Pancreas (tissue), 10 donors: ENCODE measurements at places on chromosomes 2 and 18.

- no peak for DNase-seq
Observed at GRCh38 chr2:1653956-1654695, 90.2 kb downstream of the PXDN start.

GRCh38 chr2:220051716-220052115, 424.3 kb downstream of the SLC4A3 start:
- no peak for DNase-seq

GRCh38 chr18:47727409-47727808, 203.1 kb downstream of the SMAD2 start:
- DNase-seq, result no peak

DNA sequence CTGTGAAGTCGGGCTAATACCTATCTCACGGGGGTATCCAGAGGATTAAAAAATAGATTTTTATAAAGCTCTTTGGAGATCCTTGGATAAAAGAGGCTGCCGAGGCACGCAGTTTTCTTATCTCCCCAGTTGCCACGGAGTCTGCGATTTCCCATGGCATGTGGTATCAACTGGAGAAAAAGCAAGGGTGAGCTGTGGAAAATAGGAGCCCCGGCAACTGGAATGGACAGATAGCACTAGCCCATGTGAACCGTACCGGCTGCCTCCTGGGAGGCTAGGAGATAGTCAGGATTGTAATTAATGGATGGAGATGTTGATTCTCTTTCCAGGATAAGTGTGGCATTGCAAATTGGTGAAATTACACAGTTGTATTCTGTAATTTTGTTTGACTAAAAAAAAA, 407.6 kb upstream of the KCNH7 start:
- no peak for DNase-seq

DNA sequence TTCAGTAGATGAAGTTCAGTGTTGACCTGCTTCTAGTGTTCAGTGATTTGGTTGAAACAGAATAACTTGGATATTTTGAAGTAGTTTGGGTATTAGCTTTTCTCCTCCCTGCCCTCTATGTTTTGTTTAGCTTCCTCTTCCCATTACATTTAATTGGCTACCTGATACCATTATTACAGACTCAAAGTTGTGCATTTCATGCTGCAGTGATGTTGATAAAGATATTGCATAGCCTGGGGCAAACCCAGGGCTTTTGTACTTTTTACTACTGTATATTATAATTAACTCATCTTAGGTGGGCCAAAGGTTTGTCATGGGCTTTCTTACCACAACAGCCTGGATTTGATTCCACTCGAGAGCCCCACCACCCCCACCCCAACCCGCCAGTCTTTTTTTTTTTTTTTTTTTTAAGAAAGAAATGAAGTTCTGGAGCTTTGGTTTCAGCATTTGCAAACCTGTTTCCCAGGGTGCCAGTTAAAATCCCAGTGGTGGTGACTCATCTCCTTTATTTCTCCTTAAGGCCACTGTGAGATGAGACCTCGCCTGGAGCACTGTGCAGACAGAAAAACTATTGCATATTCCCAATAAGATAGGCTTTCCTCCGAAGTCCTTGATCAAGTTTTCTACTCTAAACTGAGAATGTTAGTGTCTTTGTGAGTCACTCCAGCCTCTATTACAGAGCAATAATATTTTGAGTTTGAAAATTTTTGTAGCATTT, 393.7 kb upstream of the FANCL start:
- no peak for DNase-seq

- no peak for DNase-seq
Observed at GRCh38 chr2:18339326-18339725, 221.1 kb downstream of the RDH14 start.

- no peak for DNase-seq
Observed at GRCh38 chr2:217293607-217294006, 433.7 kb upstream of the TNP1 start.

DNA sequence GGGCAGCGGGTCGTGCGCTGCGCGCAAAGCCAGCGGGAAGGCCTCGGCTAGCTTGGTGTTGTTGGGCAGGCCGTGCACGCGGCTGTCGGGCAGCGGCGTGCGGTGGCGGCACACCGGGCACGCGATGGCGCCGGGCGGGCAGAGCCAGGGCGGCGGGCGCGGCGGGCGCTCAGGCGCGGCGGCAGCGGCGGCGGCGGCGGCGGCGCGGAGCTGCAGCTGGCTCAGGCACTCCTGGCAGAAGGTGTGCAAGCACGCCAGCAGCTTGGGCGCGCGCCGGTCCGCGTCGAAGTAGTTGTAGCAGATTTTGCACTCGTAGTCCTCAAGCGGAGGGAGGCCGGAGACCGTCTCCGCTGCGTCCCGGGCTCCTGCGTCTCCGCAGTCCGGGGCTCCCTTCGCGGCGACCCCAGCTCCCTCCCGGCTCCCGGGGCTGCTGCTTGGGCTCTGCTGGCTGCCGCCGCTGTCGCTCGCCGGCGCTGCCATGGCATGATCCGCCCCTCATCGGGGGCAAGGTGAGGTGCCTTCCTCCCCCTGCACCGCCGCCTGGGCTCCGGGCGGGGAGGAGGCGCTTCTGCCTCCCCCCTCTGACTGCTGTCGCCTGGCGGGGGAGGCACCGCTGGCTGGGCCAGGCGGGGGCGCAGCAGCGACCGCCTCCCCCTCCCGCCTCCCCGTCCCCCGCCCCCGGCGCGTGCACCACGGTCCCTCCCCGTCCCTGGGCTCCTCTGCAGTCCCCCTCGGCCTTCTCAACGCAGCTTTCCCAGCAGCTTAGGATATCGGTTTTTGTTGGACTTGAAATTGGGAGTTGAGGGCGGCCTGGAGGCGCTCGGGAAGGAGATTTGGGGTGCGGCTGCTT, 21.0 kb upstream of the PAX3 start:
- no peak for DNase-seq

DNA sequence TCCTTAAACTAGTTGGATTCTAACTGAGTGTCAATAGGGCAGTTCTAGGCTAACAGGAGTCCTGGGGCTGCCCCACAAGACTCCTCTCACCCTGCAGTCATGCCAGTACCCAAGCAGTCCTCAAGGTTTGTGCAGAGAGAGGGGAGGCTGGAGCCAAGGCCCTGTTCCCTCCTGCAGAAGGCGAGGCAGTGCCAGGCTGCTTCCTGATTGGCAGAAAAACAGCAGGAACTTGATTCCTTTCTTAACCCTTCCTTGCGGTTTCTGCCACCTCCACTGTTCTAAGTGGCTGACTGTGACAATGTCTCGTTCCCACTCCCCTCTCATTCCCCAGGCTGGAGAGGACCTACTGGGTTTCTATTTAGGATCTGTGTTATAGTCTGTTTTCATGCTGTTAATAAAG, 75.3 kb downstream of the LPIN1 start:
- DNase-seq, result no peak

DNA sequence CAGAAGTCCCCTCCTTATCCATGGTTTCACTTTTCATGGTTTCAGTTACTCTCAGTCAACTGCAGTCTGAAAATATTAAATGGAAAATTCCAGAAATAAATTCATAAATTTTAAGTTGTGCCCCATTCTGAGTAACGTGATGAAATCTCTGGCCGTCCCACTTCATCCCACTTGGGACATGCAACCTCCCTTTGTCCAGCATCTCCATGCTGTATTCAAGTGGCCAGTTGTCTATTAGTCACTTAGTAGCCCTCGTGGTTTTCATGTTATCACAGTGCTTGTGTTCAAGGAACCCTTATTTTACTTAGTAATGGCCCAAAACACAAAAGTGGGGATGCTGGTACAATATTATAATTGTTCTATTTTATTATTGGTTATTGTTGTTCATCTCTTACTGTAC, 18.0 kb upstream of the DAPL1 start:
- DNase-seq, result no peak

DNA sequence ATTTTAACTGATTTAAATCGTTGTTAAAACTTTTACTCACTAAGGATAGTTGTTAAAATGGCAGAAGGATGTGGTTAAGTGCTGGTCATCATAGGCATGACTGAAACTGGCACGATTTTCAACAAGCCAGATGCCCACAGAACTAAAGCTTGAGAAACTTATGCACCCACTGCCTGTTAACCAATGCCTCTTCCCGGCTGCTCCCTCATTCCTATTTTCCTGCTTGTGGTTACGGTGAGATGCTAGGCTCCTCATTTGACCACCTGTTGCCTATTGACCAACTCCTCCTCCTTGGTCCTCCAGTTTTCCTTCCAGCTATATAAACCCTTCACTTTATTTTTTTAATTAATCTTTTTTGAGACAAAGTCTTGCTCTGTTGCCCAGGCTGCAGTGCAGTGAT, 238.7 kb downstream of the TFCP2L1 start:
- no peak for DNase-seq

- DNase-seq, result no peak
Observed at GRCh38 chr2:84373391-84373790, 85.7 kb downstream of the SUCLG1 start.
